Large intestine (tissue), 12 donors: ENCODE measurements at places on chromosomes 2 and 18.

DNA sequence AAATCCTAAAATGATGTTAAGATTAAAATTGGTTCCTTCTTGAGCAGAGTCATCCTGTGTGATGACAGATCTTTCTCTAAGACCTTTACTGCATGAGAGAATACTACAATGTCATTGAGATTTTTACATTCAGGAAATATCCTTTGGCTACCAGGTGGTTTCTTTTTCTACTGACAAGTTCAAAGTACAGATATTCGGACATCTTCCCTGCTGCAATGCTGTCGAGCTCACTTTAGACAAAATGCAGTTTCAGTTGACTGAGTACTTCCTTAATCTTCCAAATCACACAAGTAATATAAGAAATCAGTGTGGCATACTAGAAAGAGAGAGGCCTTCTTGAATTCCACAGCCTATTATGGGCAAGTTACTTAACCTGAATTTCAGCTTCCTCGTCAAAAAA is 207.9 kb upstream of the ACVR2A start:
- DNase-seq, result peak; percentile 67

GRCh38 chr2:111930409-111930808 is 32.0 kb downstream of the MERTK start:
- no peak for DNase-seq

DNA sequence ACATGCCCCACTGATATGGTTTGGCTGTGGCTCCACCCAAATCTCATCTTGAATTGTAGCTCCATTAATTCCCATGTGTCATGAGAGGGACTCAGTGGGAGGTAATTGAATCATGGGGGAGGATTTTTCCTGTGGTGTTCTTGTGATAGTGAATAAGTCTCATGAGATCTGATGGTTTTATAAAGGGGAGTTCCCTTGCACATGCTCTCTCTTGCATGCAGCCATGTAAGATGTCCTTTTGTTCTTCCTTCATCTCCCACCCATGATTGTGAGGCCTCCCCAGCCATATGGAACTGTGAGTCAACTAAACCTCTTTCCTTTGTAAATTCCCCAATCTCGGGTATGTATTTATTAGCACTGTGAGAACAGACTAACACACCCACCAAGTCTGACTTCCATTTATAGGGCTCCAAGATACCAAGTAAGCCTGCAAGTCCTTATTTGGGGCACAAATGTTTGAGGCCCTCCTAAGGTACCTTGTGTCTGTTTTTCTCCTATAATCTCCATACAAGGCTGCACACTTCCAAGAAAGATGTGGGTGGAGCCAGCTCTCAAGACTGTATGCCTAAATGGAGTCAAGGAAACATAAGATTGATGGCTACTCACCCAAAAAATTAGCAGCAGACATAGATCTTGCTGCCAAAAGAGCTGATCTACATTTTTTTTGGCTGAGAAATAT is 364.7 kb downstream of the TXNL1 start:
- DNase-seq, result no peak

DNA sequence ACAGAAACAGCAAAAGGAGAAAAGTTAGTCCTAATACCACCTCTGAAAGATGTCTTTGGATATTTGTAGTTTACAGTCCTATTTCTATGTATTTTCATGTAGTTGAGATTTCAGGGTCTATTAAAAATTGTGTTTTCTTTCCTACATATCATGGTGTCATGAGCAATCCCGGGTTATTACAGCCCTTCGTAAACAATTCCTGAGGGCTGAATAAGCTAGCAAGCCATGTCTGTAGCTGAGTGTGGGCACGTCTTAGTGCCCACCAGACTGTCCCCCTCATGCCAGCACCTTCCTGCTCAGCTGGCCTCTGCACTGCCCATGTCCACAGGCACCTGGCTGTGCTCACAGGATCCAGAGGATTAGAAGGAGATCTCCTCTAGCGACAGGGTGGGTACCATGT is 60.6 kb downstream of the CTIF start:
- no peak for DNase-seq

- DNase-seq, result no peak
These were observed 41.8 kb downstream of the FAM210A start for GRCh38 chr18:13684546-13684945.

DNA sequence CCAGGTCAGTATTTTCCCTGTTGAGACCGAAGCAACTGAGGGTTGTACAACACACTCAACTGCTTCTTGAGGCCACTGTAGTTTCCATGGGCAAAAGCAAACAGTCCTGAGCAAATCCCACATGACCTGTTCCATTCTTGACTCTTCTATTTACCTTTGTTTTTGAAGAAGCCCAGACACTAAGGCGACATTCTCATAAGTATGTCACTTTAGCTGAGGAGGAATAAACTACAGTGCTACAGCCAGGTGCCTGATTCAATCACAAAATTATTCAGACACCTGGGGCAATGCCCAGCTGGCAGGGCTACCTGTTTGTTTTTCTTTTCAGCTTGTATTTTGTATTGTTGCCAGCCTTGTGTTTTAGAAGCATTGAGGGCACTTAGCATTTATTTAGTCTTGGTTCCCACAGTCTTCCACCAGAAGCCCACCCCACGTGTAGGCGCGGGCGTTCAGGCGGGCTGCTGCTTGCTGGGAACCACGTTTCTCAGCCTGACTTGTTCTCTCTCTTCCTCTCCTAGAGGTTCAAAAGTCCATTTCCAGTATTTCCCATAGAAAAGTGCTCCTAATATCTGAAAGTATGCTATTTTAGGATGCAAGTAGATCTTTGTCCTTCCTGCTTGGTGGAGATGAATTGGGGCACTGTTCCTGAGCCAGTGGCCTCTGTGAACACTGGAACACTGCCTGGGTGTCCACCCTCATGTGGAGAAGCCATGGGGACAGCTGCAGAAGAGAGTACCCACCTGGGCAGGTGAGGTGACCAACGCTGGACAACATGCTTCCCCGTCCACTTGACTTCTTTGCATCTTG is 99.0 kb upstream of the COPS8 start:
- no peak for DNase-seq

DNA sequence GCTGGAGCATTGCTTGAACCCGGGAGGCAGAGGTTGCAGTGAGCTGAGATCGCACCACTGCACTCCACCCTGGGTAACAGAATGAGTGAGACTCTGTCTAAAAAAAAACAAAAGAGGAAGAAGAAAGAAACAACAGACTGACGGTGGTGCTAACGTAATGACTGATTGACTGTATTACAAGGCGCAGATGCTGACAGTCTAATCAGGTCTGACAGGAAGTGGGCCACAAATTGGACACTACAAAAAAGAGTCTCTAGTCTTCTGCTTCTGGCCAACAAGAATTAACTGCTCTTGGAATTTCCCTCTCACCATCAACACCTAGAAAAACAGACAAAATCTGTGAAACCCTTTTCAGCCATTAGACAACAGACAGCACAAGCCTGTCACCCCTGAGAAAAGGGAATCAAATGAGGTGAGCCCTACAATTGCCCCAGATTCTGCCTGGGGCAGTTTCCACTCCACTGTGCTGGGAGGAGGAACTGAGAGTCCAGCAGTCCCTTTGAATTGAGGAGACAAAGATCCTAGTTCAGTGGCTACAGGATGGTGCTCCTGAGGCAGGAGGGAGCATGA is 43.3 kb downstream of the SNED1 start:
- no peak for DNase-seq

DNA sequence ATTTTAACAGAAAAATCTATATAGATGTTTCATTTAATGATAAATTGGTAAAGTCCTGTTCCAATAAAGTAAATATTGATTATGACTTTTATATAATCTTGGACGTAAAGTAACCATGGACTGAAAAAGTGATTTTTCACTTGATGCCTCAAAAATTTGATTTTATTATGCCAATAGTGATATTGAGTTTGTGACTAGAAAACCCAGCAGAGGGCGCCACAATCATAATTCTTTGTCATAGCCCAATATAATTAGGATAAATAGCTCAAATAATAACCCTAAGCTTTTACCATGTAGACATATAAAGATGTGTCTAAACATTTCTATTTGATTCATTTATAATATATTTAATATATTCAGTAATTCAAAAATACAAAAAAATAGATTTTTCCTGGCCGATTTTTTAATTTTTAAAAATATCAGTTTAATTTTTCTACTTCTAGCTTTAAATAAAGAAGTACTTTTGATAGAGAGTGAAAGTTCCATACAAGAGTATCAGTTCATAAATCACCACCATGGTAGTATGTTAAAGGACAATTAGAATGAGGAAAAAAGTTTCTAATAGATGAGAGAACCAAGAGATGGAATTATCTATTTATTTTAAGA is 30.7 kb downstream of the CAMKMT start:
- DNase-seq, result no peak

- no peak for DNase-seq
These were observed 18.7 kb upstream of the MCM6 start for GRCh38 chr2:135894930-135895329.

- no peak for DNase-seq
These were observed 1.4 kb upstream of the FAM161A start for GRCh38 chr2:61855318-61855613.

DNA sequence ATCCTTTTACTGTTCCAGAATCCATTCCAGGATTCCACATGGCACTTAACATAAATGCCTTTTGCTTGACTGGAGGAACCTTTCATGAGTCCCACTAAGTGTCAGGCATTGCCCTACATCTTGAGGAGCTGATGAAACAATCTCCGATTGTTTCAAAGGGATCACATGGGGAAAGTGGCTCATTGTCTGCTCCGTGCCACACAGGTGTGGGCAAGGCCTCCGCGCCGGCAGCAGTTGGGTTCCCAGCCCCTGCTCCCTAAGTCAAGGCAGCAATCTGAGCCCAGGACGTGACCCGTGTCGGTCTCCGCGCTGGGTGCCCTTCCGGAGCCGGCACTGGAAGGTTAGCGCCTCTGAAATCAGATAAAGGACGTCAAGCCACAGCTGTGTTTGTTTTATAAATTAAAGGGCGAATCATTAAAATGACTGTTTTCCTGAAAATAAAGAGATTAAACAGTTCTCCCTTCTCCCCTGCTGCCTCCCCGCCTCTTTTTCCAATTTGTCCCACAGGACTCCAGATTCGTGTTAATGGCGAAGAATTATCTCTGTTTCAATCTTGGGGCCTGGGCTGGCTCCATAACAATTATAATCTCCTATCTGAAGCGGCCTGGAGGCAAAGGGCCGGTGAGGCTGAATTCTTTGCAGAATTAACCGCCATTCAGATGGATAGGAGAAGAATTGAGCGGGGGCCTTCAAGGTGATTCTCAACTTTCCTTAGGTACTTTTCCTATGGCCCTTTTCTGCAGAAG is 84.3 kb upstream of the FZD7 start:
- DNase-seq, result peak; percentile 18

DNA sequence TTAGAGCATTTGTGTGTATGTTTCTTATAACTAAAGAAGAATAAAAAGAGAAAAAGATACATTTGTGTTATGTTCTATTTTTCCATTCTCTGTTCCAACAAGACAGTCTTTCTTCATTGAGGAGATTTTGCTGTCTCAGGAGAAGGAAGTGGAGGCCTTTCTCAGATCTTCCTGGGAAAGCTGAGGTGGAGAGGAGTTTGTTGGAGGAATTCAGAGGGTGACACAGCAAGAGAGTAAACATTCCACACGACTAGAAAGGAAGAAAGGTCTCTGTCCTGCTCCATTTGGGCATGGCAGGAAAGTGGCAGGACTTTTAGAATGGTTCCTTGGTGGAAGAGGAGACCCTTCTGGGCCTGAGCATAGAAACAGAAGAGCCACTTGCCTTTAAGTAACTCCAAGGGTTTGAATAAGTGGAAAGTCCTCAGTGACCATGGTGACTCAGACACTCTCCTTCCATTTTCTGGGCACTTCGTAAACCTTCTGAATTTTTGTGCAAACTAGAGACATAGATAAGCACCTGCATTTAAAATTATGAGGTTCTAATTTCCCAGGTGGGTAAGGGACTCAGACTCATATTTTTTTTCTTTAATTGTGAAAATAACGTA is 52.3 kb upstream of the COL5A2 start:
- no peak for DNase-seq

- no peak for DNase-seq
These were observed 66.6 kb upstream of the EPC2 start for GRCh38 chr2:148577845-148578492.

- no peak for DNase-seq
These were observed 212.9 kb upstream of the STON1 start for GRCh38 chr2:48316753-48317750.

DNA sequence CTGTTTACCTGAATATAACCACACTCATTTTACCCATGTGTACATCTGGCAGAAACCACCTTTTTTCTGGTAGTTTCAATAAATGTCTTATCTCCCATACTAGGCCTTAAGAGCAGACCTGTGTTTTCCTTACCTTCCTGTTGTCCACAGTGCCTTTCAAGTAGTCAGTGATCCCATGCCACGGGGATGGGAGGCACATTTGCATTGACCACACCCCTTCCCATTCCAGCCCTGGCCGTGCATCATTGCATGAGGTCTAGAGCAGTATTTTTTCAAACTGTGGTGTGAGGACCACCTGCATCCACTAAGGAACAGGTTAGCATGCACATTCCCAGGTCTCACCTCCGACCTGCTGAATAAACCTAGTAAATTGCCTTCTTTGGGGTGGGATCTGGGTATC is 165.2 kb upstream of the FOSL2 start:
- no peak for DNase-seq

DNA sequence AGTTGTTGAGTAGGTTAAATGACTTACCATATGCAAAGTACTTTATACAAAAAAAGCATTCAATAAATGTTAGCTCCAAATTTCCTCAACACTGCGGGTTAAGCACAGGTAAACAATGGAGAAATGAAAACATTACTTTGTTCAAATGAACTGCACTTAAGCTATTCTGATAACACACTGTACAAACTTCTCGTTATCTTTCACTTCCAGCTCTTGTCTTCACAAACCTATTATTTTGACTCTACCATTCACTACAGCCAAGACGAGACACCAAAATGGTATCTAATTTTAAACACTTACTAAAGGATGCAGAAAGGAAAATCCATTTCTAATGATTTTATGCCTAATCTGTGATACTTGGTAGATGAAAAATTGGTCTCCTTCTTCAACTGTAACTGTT is 43.8 kb downstream of the SLC40A1 start:
- DNase-seq, result no peak

GRCh38 chr2:103594823-103595222 is 833.0 kb downstream of the TMEM182 start:
- no peak for DNase-seq
